ENCODE measurements at places on chromosomes 13 and 19.

GRCh38 chr19:2250766-2251105 lies 1.6 kb downstream of the AMH start:
- no peak for DNase-seq

GRCh38 chr13:99293178-99293577 lies 14.0 kb downstream of the GPR183 start:
- DNase-seq, result no peak

- DNase-seq, result no peak
Measured at GRCh38 chr19:10289167-10289835, 451 bp upstream of the ICAM5 start.

GRCh38 chr13:26951581-26952177 lies 191.1 kb upstream of the GPR12 start:
- DNase-seq, result no peak

GRCh38 chr19:1828279-1829238 lies 16.5 kb upstream of the ATP8B3 start:
- no peak for DNase-seq

GRCh38 chr13:67713571-67713970 lies 483.4 kb upstream of the PCDH9 start:
- DNase-seq, result no peak

DNA sequence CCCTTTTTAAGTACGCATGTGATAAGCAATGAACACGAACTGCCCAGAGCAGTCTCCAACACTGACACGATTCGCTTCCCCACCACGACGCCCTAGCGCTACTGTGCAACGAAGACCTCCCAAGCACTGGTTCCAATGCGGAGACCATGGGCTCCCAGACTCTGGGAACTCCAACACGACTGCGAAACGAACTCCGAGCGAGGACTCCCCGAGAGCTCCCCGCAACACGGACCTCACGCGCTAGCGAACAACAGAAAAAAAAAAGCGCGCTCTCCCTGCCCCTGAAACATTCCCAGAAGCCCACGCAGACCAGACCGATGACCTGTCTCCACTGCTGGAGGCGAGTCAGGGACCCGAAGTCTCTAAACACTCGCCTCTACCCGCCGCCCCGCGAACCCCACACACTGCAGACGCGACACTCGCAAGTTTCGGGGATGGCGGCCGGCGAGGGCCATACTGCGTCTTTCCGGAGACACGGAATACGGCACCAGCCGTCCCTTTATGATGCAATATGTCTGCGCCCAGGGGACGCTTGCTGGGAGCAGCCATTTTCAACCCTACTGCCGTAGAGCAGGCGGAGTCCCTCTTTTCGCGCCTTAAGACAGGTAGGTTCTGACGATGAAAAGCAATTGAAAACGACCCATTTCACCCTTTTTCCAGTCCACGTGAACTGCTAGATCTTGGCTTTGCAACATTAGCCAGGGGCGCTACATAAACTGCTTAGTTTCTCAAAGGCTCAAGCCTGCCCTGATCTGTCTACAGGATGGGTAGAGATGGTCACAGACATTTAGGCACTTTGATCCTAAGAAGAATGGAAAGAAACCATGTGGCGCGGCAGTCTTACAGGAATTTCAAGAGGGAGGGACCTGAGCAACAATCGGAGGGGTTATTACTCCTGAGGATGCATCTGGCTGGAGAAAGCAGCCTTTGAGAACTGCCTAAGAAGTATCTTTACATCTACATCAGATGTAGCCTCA lies at the start of gene ZNF577:
TSS of gene ZNF577 (minus strand) at position 430 of the 977 bp plus-strand sequence. CDS start 7,569 bp downstream, outside the sequence.
- peak; percentile 84 for DNase-seq

DNA sequence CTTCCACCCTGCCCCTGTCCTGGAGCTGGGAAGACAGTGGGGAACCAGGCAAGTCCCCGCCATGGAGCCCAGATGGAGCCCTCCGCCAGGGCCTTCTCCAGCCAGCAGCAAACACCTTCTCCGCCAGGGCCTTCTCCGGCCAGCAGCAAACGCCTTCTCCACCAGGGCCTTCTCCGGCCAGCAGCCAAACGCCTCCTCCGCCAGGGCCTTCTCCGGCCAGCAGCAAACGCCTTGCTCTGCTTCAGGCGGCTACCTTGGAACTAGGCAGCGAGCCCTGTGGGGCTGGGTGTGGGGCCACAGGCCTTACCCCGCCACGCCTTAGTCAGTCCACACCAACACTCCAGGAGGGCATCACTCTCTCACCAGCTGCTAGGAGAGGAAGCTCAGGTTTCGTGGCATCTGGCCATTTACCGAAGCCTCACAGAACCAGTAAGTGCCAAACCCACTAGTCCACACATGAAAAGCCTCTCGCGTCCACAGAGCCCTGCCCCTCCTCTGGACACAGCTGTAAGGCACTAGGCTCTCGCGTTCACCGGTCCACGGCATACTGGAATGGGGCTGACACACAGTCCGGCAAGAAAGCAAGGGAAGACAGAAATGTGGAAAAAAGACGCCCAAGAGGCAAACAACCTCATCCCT lies 41.0 kb downstream of the MLLT1 start:
- DNase-seq, result no peak

- no peak for DNase-seq
Measured at GRCh38 chr13:79338343-79338742, 67.7 kb downstream of the RBM26 start.

- DNase-seq, result no peak
Measured at GRCh38 chr13:61252213-61252612, 163.4 kb downstream of the PCDH20 start.

DNA sequence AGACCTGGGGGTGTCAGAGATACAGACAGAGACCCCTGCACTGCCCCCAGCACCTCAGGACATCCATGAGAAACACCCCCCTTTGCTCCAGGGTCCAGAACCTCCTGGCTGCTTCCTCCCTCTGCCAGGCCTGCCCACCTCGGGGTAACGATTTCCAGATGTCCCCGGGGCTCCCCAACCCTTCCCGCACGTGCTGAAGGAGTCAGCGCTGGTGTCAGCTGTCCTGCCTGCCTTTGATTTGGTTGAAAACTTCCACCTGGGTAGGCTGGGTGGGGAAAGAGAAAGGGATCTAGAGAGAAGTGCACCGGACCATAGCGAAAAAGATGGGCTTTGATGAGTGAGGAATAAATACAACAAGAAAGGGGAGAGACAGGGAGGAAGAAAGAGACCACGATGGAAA lies 1.5 kb upstream of the CGB7 start:
- DNase-seq, result no peak

DNA sequence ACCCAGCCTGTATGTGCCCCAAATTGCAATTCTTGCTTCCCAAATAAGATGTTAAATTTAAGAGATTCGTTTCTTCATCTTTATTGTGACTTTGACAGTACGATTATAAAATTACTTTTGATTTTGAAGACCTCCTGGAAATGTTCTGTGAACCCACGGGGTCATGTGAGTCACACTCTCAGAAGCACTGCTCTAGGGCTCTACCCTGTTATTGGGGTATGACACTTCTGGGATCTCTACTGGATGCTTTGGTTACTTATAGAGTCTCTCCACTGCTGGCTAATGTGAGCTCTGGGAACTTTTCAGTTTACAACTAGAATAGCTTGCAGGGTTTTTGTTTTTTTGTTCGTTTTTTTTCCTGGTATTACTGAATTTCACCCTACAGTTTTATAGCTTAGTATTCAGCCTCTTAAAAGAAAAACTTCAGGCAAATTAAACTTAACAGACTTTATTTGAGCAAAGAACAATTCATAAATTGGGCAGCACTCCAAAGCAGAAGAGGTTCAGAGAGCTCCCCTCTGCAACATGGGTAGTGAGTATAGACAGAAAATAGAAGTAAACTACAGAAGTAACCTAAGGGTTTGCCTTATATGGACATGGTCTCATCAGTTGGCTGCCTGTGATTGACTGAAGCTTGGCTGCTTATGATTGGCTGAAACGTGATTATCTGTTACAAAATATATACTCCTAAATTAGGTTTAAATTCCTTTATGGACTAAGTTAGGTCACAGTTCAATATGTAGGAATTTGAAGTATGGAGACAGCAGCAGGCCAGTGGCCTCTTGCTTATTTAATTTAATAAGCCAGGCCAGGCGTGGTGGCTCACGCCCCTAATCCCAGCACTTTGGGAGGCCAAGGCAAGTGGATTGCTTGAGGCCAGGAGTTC lies 28.5 kb upstream of the PSPC1 start:
- no peak for DNase-seq

- DNase-seq, result no peak
Measured at GRCh38 chr13:98568918-98569317, 8.0 kb downstream of the STK24 start.

GRCh38 chr13:85725433-85725832 lies 73.8 kb downstream of the SLITRK6 start:
- DNase-seq, result no peak

DNA sequence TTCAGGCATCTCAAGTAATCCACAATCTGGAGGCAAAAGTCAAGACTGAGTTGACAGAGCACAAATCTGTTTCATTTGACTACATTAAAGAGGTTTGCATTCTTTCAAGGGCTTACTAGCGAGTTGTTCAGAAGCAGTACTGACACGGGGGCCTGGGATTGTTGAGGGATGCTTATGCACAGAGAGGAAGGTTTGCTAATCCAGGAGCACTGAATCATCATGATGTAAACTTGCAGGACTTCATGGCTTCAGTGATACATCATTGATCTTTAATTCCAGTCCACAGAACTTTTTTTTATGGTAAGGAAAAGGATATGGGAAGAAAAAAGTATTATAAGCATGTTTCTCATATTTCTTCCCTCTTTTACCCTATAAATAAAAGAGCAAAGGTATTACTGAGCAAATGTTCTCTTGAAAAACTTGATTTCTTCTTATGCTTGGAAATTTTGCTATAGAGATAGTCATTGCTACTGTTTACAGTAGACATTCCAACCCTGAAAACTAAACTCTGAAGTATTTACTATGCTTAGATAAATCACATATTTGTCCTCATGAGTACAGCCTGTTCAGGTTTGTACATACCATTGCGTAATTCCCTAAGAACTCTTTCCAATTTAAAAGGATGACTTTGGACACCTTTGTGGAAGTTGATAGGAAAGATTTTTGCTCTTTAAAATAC lies 65.8 kb upstream of the KPNA3 start:
- DNase-seq, result peak; percentile 71

GRCh38 chr13:105721016-105721415 lies 814.4 kb downstream of the EFNB2 start:
- no peak for DNase-seq

GRCh38 chr13:41054919-41055619 lies 6.2 kb upstream of the WBP4 start:
- no peak for DNase-seq

- DNase-seq, result no peak
Measured at GRCh38 chr13:26895808-26896466, 135.4 kb upstream of the GPR12 start.

DNA sequence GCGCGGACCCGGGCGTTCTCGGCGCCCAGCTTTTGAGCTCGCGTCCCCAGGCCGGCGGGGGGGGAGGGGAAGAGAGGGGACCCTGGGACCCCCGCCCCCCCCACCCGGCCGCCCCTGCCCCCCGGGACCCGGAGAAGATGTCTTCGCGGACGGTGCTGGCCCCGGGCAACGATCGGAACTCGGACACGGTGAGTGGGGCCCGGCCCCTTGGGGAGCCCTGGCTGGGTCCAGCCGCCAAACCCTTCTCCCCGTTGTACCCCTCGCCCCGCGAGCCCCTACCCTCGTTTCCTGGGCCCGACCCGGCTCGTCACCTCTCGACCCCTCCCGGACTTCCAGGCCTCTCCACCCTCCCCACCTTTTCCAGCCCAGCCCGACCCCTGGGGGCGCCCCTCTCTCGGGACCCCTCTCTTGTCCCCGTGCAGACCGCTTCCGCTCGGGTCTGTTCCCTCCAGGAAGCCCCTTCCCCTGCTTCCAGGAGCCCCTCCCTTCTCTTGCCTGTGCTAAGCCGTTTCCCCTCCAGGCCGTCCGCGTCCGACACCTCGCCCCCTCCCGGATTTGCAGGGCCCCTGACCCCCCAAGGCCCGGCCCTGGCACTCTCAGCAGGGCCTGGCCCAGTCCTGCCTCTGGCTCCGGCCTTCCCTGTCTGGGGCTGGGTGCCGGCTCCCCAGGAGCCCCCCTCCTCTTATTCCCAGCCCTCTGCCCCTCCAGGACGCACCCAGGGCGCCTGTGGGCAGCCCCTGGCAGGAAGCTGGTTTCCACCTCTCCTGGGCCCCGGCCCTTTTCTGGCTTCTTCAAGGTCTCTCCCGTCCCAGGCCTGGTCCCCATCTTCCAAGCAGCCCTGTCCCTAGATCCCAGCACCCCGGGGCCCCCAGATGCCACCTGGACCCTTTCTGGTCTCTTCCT lies 632 bp downstream of the MARK4 start:
- no peak for DNase-seq

DNA sequence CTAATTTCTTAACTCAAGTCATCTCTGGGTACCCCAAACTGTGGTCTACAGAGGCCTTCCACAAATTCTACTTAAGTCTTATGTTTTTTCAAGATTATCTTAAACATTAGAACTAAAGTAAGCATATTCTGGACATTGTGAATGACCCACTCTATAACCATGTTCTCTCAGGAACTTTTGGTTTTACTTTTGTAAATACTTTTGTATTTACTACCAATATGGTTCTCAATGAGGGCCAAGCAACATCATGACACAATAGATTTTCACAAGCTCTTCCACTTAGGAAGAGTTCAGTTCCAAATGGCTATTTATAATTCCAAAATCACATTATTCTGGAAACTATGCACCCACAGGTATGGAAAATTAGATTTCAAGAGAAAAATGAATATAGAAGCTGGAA lies 10.8 kb downstream of the DIAPH3 start:
- no peak for DNase-seq

DNA sequence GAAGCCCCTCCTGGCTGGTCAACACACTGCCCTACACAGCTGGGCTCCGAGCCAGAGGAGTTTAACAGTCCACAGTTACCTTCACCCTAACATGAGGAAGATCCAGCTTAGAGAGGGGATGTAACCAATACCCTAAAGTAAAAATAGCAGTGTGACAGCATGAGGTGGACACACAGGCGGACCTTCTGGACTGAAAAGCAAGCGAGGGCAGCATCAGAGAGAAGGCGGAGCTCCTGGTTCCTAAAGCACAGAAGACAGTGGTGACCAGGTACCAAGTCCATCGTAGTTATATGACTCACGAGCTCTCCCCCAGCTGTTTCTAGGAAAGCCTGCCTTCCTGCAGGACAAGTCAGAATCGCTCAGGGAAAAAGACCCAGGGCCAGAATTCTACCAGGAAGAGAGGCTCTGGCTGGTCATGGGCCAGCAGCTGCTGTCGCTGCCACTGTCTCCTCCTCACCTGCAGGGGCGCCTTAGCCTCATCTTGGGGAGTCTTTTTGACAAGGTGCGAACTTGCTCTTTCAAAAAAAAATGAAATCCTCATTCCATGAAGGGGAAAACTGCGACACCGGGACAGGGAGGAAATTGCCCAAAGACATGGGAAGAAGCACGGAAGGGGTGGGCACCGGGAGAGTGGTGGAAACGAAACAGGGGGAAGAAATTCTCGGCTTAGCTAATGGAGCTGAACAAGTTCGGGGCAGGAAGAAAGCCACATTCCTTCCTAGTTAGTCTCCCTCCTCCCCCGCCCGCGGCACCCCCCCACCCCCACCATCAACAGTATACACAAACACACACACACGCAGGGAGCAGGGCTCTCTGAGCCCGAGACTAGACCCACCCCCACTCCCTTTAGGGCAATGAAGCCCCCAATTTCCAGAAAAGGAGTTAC lies 1.7 kb downstream of the ELL start:
- DNase-seq, result peak; percentile 52

- DNase-seq, result no peak
Measured at GRCh38 chr13:96822895-96823294, 171.4 kb downstream of the OXGR1 start.

All from GM04504 (cell line).